AG20443 (cell line): ENCODE measurements at places on chromosomes 4 and X.

DNA sequence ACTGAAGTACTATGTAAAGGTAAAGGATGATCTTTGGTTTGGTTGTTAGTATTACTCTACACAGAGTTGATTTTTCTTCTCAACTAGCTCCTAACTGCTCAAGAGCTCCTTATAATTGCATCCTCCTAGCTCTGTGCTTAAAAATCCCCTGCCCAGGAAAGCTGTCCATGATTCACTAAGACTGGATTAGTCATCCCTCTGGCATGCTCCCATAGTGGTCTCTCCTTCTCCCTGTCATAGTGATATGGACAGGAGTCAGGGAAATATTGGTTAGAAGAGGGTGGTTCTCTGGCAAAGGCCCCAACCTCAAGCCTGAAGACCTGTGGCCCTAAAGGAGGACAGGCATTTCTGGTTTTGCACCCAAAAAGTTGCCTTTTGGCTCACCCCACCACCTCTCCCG lies 242.3 kb upstream of the KCNIP4 start:
- DNase-seq: peak; percentile 37

- DNase-seq: no peak
Measured at GRCh38 chrX:56107320-56107719, 124.8 kb upstream of the KLF8 start.

DNA sequence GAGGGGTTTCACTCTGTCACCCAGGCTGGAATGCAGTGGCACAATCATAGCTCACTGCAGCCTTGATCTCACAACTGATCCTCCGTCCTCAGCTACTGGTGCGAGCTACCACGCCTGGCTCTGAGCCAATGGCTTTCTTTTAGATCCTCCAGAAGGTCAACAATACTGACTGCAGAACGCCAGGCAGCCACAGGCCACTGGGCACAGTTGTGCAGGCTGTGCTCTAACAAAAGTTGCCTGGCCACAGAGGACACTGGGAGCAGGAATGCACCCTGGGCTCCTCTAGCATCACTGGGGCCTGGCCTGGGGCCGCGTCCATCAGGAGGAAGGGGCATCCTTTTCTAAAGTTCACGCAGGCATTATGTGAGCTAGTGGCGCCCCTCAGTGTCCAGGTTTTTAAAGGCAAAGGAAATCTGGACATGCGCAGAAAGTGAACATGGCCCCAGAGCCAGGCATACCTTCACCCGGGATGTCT lies 14.9 kb upstream of the PORCN start:
- DNase-seq: peak; percentile 52

DNA sequence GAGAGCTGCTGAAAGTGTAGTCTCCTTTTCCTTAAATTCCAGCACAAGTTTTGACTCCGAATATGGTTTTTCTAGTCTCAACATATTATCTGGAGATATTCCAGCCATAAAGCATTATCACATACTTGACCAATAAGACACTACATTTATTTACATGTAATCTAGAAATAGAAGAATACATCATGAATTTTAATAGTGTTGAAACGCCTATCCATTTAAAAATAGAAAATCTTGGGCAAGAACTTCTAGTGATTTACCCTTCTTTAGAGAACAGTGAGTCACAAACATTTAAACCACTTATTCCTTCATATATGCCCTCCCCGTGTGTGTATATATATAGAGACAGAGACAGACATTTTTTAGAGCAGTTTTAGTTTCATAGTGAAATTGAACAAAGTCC lies 161.5 kb downstream of the SOWAHB start:
- peak; percentile 22 for DNase-seq

GRCh38 chr4:18751083-18751482 lies 729.5 kb upstream of the LCORL start:
- DNase-seq: no peak

DNA sequence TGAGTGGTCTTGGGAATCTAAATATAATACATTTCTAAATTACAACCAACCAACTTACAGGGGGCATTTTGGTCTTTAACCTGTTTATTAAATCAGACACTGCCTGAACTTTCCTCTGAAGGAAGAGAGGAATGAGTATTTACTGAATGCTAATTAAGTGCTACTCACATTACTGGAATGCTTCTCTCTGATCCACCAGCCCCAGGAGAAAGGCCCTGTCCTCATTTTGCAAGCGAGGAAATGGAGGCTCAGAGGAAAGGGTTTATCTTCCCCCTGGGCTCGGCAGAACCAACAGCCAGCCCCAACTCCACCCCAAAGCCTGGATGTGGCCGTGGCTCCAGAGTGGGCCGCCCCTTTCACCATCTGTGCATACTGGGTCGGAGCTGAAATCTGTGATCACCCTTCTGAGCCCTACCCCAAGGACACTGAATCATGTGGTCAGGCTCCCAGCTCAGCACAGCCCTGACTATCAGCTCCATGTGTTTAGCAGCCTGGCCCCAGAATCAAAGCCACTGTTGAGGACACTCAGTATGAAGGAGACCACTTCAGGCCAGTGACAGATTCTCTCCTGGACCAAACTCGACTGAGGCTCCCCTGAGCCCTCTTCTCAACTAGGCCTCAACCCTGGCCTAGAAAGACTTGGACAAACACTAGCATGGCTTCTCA lies 56.7 kb upstream of the ENPP6 start:
- DNase-seq: peak; percentile 28

- DNase-seq: no peak
Measured at GRCh38 chr4:74402692-74403456, 37.9 kb downstream of the EREG start.

DNA sequence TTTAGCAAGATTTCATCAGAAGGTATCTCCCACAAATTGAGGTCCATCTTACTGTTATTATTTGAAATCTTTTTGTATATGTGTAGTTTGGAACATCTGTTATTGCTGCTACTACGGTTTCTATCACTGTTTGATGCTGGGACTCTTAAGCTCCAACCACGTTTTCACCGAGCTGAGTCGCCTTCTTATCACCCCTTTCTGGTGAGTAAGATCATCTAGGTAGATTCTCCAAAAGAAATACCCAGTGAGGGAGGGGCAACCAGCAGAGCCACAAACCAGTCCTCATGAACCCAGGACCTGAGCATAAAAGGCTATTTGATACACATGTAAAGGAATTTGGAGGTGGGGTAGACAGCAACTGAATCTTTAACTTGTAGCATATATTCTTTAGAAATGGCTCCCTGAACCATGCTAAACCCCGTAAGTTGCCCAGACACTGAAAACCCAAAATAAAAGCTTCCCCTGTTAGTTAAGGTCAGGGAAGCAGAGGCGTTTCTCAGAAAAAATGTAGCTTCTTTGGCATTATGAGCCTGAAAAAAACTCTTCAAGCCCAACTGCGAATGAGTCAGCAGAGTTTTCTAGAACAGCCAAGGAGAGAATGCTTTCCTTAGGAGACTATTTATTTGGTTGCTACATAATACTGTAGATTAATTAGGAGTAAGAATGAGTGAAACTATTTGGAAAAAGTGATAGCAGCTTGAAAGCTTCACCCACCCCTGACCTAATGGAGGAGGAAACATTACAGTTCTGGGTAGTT lies 53.8 kb upstream of the ATXN3L start:
- DNase-seq: peak; percentile 48
